Activated naive CD4-positive, alpha-beta T cell (primary cell): ENCODE measurements at places on chromosomes 11 and 22.

GRCh38 chr11:8373519-8374432, 110.1 kb upstream of the LMO1 start:
- no peak for DNase-seq

GRCh38 chr22:28014211-28015045, 95.4 kb upstream of the PITPNB start:
- no peak for DNase-seq

DNA sequence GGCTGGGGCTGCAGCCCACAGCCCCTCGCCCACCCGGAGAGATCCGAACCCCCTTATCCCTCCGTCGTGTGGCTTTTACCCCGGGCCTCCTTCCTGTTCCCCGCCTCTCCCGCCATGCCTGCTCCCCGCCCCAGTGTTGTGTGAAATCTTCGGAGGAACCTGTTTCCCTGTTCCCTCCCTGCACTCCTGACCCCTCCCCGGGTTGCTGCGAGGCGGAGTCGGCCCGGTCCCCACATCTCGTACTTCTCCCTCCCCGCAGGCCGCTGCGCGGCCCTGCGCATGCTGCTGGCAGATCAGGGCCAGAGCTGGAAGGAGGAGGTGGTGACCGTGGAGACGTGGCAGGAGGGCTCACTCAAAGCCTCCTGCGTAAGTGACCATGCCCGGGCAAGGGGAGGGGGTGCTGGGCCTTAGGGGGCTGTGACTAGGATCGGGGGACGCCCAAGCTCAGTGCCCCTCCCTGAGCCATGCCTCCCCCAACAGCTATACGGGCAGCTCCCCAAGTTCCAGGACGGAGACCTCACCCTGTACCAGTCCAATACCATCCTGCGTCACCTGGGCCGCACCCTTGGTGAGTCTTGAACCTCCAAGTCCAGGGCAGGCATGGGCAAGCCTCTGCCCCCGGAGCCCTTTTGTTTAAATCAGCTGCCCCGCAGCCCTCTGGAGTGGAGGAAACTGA, 731 bp downstream of the GSTP1 start:
- DNase-seq: no peak

DNA sequence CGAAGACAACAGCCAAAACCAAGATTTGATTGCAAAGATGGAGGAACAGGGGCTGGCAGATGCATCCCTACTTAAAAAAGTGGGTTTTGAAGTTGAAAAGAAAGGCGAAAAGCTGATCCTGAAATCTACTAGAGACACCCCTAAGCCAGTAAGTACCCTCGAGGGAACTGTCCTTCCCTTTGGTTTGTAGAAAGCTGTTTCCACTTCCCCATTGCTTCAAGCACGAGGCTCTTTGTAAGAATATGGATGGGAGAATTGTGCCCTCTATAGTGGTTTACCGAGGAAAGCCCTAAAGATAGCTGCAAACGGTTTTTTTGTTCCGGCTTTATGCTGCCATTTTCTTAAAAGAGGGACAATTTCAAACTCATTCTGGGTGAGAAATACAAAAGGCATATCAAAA, 133.9 kb downstream of the WNT7B start:
- DNase-seq: no peak

GRCh38 chr11:65213322-65214211, 31.8 kb downstream of the CAPN1 start:
- no peak for DNase-seq
